ENCODE measurements at places on chromosomes 16 and 17.

- DNase-seq, result no peak
These were observed 15.7 kb upstream of the MLKL start for GRCh38 chr16:74716355-74716754.

DNA sequence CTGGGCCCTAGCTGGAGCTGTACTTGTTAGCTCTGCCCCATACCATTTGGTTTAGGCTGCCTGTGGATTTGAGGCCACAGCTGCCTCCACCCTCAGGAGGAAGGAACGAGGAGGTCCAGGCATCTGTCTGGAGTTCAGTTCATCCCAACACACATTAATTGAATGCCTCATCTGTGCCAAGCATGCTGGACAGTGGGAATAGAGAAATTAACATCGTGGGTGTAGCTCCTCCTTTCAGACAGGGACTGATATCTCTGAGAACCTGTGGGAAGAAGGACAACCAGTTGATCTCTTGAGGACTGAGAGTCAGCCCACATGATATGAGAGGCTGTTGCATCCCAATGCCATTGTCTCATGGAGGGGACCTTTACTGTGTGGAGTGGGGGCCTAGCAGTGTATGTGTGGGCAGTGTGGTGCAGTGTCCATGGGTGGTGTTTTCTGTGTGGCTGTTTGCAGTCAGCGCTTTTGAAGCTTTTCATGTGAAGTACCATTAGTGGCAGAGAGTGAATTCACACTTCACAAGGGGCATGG is 29.4 kb upstream of the DDX52 start:
- DNase-seq, result no peak

DNA sequence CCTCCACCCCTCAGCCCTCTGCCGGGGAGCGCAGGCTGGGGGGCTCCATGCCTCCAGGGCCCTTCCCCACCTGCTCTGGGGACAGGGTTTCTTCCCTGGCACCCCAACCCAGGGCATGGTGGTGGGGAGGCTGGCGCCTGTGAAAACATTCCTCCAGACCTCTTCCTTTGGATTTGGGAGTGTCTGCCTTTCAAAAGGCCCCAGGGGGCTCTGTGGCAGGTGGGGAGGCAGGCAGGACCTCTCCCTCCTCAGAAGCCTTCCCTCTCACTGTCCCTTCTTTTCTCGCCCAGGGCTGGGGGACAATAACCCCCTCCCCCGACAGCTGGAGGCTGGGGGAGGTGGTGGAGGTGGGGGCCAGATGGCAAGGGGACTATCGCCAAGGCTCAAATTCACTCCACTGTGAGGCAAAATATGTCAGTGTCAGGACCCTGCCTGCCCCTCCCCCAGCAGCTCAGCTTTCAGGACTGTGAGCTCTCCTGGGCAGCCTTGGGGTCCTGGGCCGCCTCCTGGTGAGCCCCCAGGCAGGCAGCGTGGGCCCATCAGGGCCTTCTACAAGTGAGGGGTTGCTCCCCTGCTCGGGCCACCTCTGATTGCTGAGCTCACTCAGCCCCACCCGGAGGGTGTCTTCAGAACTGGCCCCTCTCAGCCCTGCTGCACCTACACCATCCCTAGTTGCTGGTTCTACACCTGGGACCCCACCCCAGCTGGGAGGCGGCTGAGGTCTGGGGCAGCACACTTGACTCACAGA is 1.8 kb downstream of the CDH15 start:
- DNase-seq, result no peak

DNA sequence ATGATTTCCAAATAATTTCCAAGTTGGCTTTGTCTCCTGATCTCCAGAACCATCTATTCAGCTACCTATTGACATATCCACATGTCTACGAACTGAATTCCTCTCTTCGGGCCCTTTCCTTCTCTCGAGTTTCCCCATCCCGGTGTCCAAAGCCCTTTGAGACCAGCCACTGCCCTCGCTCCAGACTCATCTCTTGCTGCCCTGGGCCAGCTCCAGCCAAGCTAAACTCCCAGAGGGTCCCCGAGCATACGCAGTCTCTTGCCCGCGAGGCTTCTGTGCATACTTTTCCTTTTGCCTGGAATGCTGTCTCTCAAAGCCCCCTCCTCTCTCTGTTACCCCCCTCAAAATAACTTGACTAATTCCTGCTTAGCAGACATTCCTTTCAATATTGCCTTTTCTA is 27.2 kb upstream of the TBX2 start:
- DNase-seq, result no peak

DNA sequence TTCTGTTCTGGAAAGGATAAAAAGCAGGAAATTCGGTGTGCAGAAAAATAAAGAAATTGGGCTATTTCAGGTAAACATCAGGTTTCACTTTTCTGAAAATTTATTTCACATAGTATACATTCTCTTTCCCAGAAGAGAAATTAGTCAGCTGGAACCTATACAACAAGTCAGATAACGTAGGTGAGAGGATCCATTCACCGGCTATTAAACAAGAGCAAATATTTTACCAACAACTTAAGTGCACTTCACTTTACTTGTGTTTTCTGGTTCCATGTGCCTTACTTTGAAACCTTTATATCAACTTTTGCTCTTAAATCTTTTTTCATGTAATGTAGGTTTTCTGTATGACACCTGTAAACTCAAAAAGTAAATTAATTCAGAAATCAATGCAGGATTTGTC is 839.7 kb downstream of the CDH11 start:
- no peak for DNase-seq

- no peak for DNase-seq
These were observed 36.8 kb downstream of the WDR45B start for GRCh38 chr17:82611140-82612058.

DNA sequence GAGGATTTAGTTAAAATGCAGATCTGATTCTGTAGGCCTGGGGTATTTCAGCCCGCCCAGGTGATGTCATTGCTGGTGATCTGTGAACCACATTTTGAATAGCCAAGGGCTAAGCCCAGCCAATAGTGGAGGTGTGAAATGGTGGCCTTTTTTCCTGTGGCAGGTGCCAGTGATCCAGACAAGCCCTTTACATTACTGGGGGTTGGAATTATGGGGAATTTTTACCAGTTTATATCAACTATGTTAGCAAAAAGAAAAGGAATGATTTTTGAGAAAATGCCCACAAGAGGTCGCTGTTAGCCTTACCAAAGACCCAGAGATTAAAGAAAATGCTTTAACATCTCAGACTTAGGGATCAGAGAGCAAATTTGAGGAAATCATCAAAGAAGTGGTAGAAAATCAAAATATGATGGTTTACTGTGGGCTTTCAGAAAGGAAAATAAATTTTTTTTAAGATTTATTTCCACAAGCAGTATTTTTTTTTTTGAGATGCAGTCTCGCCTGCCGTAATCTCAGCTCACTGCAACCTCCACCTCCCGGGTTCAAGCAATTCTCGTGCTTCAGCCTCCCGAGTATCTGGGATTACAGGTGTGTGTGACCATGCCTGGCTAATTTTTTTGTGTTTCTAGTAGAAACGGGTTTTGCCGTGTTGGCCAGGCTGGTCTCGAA is 3.9 kb downstream of the VPS35L start:
- peak; percentile 37 for DNase-seq

GRCh38 chr17:18070861-18071340 is 16.8 kb upstream of the DRG2 start:
- DNase-seq, result peak; percentile 34
